ENCODE measurements at places on chromosomes 6 and 20.

DNA sequence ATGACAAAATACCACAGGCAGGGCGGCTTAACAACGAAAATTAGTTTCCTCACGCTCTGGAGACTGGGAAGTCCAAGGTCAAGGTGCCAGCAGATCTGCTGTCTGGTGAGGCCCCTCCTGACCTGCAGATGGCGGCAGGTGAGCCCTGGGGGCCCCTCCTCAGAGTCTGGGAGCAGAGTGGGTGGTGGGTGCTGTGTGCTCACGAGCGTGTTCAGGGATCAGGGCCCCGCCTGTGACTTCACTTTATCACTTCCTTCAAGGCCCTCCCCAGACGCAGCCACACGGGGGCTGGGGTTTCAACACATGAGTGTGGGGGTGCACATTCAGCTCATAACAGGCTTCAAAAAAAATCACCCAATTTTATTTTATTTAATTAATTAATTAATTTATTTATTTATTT, 39.3 kb downstream of the SLC2A4RG start:
- DNase-seq = no peak

DNA sequence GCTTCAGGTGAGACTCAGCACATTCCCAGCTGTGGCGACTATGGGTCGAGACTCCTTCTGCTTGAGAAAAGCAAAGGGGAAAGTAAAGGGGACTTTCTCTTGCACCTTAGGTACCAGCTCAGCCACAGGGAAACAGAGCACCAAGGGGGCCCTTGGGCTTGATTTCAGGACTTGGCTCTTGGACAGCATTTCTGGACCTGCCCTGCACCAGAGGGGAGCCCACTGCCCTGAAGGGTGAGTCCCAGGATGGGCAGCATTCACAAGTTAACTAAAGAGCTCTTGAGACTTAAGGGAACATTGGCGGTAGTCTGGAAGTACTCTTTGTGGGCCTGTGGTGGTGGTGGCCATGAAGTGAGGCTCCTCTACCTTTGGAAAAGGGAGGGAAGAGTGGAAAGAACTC, 50.3 kb upstream of the RCAN2 start:
- no peak for DNase-seq

- DNase-seq = no peak
Observed at GRCh38 chr6:1574083-1574761, 35.5 kb upstream of the FOXC1 start.

GRCh38 chr20:49768204-49769047, 44.2 kb upstream of the SLC9A8 start:
- no peak for DNase-seq

- peak; percentile 47 for DNase-seq
Observed at GRCh38 chr6:36685926-36686667, 7.6 kb downstream of the CDKN1A start.

All from left ventricle myocardium inferior (tissue), 1 donor.